LNCaP clone FGC (cell line): ENCODE measurements at places on chromosomes 1 and 21.

DNA sequence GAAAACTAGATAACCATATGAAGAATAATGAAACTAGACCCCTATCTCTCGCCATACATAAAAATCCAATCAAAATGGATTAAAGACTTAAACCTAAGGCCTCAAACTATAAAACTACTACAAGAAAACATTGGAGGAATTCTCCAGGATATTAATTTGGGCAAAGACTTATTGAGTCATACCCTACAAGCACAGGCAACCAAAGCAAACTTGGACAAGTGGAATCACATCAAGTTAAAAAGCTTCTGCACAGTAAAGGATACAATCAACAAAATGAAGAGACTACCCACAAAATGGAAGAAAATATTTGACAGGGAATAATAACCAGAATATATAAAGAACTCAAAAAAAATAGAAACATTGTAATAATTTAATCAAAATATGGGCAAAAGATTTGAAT is 505.4 kb downstream of the KCNT2 start:
- DNase-seq: no peak

GRCh38 chr1:44637702-44638411 is 36.4 kb downstream of the TMEM53 start:
- DNase-seq: no peak

- DNase-seq: no peak
Measured at GRCh38 chr1:233675893-233676292, 62.0 kb downstream of the KCNK1 start.

- no peak for DNase-seq
Measured at GRCh38 chr1:112767646-112768045, 52.5 kb upstream of the PPM1J start.

DNA sequence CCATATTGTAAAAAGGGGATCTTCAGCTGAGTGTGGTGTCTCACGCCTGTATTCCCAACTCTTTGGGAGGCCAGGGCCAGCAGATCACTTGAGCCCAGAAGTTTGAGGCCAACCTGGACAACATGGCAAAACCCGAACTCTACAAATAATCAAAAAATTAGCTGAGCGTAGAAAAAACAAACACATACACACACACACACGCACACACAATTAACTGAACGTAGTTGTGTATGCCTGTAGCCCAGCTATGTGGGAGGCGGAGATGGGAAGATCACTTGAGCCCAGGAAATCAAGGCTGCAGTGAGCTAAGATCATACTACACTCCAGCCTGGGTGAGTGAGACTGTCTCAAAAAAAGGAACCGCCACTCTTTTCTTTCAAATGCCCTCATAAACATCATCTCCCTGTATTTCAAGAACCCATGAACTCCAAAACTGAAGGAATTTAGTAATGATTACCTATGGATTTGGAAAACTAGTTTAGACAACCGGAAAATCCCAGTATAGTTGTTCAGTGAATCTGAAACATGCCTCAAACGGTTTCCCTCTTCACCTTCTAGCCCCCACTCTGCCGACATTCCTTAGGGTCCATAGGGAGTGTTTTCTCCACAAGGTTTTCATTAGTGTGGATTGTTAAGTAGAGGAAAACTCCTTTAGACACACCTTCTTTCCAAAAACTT is 4.5 kb downstream of the TXNIP start:
- no peak for DNase-seq

GRCh38 chr1:71882226-71882625 is 400.1 kb downstream of the NEGR1 start:
- no peak for DNase-seq

DNA sequence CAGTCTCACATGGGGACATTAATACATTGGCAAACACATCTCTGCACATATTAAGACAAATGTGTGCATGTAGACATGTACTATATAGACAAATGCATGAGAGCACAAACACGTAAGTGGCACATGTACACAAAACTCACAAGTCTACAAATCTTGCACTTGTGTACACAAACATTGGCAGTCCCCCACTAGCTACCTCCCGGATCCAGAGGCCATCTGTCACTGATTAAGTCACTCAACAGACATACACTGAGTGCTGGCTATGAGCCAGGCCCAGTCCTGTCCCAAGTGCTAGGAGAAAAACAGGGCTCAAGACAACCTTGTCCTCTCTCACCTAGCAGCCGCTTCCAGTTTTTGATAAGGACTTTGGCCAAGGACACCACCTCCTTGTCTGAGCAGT is 7.0 kb downstream of the TCEA3 start:
- DNase-seq: peak; percentile 18

DNA sequence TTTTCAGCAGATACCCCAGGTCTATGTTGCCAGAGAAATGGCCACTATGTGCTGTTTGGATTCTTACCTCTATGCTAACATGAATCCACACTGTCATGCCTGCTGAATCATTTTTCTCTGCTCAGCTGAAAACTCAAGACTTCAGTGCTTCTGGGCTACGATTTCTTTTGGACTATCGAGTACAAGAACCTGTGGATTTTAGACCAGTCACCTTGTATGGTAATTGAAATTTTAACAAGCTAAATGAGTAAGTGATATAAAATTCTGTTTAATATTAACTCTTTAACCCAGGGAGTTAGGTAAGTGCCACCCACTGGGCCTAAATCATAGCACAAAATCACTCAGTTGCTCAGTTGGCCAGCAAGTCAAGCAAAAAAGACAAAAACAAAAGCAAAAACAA is 35.8 kb downstream of the LHX8 start:
- DNase-seq: no peak

DNA sequence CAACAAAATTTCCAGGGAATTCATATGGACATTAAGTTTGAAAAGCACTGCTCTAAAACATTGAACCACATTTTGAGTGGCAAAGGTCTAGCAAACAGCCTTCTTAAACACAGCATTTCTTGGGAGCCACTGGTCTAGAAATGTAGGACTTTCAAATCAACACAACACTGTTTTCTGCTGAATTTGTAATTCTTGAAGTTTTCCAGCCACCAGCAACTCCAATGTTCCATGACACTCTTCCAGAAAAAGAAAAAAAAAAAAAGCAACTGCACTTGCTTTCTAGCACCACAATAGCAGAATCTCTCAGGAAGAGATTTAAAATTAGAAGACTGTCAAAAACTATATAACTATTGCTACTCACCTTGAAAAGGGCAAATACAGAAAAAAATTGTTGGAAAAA is 4.5 kb downstream of the SYDE2 start:
- DNase-seq: no peak

DNA sequence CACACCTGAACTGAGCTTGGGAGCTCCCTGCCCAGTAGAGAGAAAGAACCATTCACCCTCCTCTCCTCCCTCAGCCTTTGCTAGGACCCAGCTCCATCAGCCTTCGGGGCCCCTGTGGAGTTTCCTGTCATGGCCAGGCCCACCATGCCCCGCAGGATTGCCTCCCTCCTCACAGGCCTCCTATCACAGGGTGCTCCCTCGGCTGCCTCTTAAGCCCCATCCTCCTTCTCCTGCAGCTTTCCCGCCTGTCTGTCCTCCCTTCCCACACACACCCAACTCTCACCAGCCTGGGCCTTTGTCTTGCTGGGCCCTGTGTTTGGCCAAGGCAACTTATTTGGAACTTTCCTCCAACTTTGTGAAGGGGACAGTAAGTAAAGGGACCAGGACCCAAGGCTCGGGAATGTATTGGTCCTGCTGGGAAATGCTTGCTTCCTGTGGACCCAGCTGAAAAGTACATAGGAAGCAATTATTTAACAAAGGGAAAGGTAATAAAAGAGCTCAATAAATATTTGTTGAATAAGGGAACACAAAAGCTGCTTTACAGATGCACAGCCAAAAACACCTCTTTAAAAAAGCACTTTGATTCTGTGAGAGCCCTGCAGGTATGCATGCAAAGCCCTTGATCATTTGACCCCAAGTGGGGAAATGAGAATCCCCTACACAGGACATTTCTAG is 31.6 kb upstream of the TENT5C start:
- peak; percentile 68 for DNase-seq

DNA sequence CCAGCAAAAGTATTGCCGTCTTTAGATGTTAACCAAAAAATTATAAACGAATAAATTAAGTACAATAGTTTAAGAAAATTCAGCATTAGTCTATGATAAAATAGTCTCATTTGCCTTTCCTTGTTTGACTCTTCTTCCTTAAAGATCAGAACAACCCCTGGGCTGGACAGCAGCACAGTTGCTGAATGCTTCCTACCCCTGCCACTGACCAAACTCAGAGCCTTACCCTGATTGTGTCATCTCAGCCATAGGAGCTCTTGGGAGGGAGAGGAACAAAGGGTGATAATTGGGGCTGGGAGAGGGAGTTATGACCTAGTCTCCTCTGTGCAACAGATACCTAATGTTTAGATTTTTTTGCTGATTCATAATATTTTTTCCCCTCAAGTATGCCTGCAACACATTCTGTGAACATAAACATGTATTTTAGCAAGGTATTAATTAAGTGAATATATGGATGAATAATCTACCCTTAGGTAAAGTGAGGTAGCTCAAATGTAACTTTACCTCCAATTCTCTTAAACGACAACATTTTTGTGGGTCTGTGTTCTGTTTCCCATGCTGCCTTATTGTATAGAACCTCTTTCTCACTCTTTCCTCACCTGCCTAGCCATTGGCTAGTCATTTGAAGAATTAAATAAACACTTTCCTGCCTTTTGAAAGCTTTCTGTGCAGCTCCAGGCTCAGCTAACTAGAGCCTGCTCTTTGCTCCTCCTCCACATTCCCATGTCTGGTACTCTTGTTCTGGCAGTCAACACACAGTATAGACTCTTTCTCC is 46.1 kb downstream of the FGGY start:
- DNase-seq: no peak

- peak; percentile 52 for DNase-seq
Measured at GRCh38 chr1:46364612-46365011, 24.0 kb downstream of the NSUN4 start.

DNA sequence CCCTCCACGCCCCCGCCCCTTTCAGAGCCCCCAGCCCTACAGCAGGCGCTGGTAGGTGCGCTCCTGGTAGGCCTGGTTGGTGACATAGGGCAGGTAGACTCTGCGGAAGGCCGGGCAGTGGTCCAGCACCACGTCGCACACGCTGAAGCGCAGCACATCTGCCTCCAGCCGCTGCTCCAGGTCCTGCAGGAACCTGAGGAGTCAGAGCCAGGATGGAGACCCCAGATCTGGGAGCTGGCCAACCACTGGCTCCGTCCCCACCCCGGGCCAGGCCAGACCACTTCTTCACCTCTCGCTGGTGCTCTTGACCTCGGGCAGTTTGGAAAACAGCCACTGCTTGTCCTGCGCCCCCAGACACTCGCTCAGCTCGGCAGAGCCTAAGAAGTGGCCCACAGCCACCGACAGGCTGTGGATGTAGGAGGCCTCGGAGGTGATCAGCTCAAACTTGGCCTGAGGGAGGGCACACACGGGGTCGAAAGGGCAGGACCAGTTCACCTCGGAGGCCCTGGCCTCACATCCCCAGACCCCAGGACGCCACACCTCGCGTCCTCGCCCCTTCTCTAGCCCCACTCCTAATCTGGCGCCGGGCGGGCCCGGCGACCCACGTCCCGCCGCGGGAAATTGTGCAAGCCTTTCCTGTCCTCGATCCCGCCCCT is 6.4 kb downstream of the ARHGEF19 start:
- no peak for DNase-seq

DNA sequence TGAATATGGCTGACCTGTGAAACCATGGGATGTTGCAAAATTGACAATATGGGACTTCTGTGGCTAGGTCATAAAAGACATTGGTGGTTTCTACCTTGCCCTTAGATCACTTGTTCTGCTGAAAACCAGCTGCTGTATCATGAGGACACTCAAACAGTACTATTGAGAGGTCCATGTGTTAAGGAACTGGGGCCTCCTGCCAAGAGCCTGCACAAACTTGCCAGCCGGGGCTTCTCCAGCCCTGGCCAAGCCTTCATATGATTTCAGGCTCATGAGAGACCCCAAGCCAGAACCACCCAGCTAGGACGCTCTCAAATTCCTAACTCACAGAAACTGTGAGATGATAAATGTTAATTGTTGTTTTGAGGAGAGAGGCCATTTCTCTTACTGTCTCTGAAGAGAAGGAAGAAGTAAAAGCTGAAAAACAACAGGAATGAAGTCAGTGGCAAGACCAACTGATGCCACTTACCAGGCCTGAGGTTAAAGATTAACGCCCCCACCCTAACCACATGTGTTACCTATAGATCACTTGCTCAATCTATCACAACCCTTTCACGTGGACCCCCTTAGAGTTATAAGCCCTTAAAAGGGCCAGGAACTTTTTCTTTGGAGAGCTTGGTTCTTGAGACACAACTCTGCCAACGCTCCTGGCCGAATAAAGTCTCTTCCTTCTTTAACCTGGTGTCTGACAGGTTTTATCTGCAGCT is 3.9 kb upstream of the PITHD1 start:
- DNase-seq: no peak

DNA sequence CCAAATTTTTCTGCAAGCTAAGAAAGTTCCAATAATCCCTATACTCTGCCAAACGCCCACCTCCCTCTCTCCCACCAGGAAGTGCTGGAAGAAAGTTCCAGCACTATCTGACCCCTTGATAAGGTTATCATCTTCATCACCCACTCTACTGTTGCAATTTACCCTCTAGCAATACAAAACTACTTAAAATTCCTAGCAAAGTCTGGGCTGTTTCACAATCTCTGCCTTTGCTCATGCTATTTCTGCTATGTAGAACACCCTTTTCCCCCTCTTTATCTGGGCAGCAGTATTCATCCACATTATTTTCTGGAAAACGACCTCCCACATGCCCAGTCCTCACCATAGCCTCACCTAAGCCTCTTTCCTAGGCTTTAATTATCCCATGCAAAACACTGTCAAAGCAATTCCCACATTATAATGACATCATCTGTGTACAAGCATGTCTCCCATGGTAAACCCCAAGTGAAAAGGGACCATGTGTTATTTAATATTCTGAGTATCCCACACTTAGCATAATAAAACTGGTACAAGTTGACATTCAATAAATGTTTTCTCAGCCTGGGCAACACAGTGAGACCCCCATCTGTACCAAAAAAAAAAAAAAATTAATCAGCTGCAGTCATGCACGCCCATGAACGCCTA is 12.0 kb downstream of the F11R start:
- DNase-seq: no peak
